Activated naive CD8-positive, alpha-beta T cell treated with anti-CD3 and anti-CD28 coated beads for 36 hours (primary cell): ENCODE measurements at places on chromosomes 11 and 22.

- no peak for DNase-seq
Measured at GRCh38 chr11:106958517-106959248, 59.6 kb downstream of the GUCY1A2 start.

- DNase-seq, result no peak
Measured at GRCh38 chr11:77086521-77087472, 15.8 kb upstream of the OMP start.

GRCh38 chr11:36235750-36236149 is 53.5 kb downstream of the COMMD9 start:
- no peak for DNase-seq

- DNase-seq, result no peak
Measured at GRCh38 chr22:30559889-30560288, 13.3 kb upstream of the SEC14L6 start.

DNA sequence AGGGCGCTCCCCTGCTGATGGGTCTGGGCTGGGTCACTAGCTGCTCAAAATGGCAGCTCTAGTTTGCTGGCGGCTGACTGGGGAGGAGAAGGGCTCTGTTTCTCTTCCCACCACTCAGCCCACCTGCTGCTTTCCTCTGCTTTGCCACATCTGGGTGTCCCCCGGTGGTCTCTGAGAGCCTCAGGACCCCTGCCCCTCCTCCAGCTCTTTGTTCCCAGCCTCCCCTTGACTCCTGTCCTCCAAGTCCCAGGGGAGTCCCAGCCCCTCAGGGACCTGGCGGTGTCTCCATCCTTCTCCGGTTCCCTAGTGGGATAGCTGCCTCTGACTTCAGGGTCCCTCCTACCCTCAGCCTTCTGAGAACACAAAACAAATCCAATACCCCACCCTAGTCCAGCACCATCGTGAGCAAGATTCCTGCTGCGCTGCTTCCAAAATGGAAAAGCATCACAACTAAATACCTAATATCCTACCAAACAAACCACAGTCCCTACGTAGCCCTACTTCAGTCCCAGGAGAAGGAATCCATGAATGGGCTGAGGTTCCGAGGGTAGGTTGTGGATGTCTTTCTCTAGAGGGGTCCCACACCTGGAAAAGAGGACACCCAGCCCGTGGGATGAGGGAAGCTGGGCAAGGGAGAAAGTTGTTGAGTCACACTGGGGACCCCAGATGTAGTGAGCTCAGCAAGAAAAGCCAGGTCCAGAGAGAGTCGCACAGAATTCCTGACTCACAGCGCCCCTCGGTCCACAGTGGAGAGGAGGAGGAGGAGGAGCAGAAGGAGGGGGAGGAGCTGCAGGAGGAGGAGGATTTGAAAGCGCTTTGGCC is 45.0 kb upstream of the NNMT start:
- DNase-seq, result no peak
